Sigmoid colon (tissue), 7 donors: ENCODE measurements at places on chromosomes 11 and 22. TPM values are rescaled to one million over a fixed set of nuclear protein-coding genes. Genes with fewer than 3 reads are reported as not detected.

DNA sequence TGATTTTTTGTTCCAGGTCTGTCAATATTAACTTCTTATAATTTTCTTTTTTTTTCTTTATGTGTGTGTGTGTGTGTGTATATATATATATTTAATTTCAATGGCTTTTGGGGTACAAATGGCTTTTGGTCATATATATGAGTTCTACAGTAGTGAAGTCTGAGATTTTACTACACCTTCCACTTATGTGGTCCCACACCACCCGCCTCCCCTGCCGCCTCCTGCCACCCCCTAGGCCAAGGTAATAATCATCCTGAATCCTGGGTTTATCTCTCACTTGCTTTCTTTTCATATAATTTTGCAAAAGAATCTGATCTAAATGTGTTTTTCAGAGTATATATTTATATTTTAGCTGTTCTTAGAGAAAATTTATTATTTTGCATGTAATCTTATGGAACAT, 11.1 kb downstream of the NEAT1 start:
- DNase-seq, result peak; percentile 39
- H3K36me3 ChIP-seq, result peaks cover 29% of the 10 kb centered on the region
- no peaks in the 10 kb centered on the region for H3K27me3 ChIP-seq
- no peak overlapping the region for H3K4me3 ChIP-seq
- peak overlapping the region; percentile 7 for H3K27ac ChIP-seq

GRCh38 chr22:40347300-40347699, 1.0 kb downstream of the ADSL start:
- H3K36me3 ChIP-seq, result peaks cover 22% of the 10 kb centered on the region
- H3K27ac ChIP-seq, result peak overlapping the region; percentile 90
- DNase-seq, result no peak
- H3K4me1 ChIP-seq, result peaks cover 23% of the 10 kb centered on the region
- H3K4me3 ChIP-seq, result peak overlapping the region; percentile 69

- no peaks in the 10 kb centered on the region for H3K4me1 ChIP-seq
- no peaks in the 10 kb centered on the region for H3K27me3 ChIP-seq
- H3K36me3 ChIP-seq, result no peaks in the 10 kb centered on the region
- H3K4me3 ChIP-seq, result no peak overlapping the region
- H3K27ac ChIP-seq, result no peak overlapping the region
Measured at GRCh38 chr11:129021295-129021694, 78.6 kb upstream of the TP53AIP1 start.

The MAPK12 gene
- total RNA-seq, result 3.9 TPM
